ENCODE measurements at places on chromosomes 16 and 17.

GRCh38 chr17:48100591-48101011, 677 bp downstream of the CBX1 start:
- DNase-seq, result peak; percentile 72

- no peak for DNase-seq
Observed at GRCh38 chr17:43475494-43476089, 8.2 kb upstream of the DHX8 start.

DNA sequence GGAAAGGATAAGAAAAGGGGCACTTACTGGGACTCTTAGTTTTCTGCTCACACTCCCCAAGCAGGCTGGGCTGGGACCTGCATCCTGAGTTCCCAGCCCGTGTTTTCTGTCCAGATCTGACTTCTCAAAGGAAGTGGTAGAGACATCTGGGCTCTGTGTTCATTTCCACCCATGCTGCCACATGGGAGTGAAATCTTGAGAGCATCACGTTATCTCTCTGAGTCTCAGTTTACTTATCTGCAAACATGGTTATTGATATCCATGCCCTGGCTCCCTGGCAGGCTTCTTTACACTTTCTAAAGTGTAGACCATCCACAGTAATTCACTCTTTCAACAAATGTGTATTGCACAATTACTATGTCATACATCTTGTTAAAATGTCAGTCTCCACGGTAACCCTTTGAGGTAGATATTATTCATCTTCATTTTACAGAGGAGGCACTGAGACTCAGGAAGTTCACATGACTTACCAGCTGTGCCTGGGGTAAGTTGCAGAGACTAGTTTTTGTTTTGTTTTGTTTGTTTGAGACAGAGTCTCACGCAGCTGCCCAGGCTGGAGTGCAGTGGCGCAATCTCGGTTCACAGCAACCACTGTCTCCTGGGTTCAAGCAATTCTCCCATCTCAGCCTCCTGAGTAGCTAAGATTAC, 3.4 kb downstream of the ZNF688 start:
- DNase-seq, result peak; percentile 96

DNA sequence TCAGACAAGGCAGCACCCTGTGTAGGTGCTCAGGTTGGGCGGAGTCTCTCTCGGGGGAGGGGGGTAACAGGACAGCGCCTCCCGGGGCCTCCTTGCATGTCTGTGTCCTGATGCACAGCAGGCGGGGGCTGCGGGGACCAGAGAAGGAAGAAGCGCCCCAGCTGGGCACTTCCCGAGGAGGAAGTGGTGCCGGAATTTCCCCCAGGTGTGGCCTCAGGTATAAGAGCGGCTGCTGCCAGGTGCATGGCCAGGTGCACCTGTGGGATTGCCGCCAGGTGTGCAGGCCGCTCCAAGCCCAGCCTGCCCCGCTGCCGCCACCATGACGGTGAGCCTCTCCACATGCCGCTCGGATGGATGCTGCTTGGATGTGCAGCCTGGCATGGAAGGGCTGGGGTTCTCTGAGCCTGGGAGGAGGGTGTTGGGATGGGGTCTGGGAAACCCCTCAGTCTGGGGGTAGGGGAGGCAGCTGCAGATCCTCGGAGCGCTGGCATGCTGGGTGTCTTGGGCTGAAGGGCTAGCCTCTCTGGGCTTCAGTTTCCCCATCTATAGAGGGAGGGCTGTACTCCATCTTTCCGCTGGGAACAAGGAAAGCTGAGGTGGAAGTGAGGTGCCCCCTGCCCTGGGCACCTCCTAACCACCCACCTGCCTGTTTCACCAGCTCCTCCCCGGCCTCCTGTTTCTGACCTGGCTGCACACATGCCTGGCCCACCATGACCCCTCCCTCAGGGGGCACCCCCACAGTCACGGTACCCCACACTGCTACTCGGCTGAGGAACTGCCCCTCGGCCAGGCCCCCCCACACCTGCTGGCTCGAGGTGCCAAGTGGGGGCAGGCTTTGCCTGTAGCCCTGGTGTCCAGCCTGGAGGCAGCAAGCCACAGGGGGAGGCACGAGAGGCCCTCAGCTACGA, at the start of gene IL17C:
Gene IL17C, plus strand, starts transcription at position 250 of the 908 bp plus-strand sequence. Its CDS starts 70 bp downstream, at position 320.
- peak; percentile 30 for DNase-seq

DNA sequence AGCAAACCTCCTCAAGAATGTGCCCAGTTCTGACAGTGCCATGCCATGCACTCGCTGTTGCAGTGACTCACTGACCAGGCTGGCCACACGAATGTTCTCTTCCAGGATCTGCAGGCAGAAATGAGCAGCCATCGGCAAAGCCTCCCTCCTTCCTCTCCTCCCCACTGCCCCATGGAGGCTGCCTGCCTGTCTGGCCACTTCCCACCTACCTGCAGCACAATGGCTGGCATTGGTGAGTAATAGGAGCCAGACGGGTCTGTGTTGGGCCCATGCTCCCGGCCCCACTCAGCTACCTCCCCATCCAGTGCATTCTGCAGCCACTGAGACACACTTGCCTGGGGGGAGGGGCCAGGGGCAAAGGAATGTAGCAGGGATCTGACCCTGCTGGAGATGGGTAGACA, 2.8 kb upstream of the MATCAP1 start:
- DNase-seq, result peak; percentile 30

GRCh38 chr17:18070861-18071340, 16.8 kb upstream of the DRG2 start:
- DNase-seq, result peak; percentile 11
